ENCODE measurements at places on chromosomes 2 and 18.

- DNase-seq, result no peak
These were observed 148.2 kb downstream of the RND3 start for GRCh38 chr2:150339282-150339681.

DNA sequence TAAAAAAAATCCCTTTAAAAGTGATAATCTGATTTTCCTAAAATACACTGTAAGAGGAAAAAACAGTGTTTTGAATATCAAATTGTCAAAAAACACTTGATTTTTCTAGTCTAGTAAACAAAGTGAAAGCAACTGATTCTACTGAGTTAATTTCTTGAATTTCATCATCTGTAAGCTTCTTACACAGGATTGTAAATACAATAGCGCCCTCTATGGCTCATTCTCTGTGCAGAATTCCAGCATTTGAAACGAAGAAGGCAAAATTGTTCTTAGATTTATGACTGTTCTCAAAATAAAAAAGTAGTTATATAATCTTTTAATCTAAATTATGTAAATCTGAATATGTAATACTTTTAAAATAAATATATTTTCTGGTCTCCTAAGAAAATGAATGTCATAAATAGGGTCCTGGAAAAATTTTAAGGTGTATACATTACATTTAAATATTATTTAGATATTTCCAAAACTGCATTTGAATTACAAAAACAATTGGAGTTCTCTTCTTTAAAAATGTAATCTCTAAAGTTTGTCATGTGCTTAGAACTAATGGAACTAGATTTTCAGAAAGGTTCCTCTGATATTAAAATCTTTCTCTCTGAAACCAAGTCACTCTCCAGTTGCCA lies 176.9 kb upstream of the MC4R start:
- DNase-seq, result no peak

DNA sequence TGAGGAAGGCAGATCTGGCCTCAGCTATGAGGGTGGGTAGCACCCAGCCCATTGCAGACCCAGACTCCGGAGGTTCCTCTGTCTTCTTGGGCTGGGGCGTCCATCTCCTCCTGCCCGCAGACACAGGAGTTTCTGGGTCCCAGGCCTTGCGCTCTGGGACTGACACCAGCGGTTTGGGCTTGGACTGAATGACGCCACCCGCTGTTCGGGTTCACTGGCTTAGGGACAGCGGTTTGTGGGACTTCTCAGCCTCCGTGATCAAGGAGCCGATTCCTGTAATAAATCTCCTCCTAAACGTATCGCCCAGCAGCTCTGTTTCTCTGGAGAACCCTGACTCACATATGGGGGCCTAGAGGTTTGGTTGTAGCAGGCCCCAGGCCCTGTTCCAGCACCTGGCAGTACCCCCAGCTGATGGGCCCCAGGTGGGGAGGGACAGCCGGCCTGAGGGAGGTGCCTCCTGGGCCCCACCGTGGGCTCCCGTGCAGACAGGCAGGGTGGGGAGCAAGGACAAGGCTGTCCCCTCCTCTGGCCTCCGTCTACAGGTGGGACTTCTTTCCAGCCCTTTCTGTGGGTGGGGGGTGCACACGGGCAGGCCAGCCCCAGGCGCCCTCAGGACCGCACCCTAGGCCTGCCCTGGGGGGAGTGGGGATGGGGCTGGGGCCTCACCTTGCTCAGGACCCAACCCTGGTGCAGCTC lies 4.5 kb upstream of the AQP12A start:
- no peak for DNase-seq

DNA sequence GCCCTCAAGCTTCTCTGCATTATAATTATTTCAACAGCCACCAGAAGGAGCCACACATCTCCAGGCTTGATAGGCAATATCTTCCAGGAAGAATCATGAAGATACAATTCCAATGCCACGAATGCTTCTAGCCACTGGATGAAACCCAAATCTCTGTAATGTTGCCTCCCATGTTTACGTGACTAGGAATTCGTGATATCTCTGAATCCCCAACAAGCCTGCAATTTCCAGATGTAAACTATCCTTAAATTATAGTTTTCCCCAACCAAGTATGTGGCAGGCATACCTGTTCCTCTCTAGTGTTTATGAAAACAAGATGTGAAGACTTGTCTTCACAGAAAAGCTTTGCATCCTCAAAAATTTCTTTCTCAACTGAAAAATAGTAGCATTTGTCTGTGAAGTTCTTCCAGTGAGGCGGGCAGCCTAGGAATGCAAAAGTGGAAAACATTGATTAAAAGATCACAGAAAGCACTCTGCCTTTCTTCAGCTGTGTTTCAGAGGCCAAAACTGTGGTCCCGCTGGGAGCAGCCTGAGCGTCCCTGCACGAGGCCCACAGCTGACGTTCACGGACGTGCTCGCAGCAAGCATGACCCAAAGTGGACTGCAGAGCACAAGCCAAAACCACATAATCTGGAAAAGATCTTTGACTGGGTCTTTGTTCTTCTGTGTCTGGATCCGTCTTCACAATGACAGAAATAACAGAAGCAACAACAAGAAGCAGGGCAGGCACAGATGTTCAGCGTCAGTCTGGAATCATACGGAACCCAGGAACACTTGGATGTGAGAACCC lies 65.1 kb upstream of the THOC1 start:
- no peak for DNase-seq

GRCh38 chr2:237254369-237254861 lies 159.5 kb downstream of the COL6A3 start:
- no peak for DNase-seq

DNA sequence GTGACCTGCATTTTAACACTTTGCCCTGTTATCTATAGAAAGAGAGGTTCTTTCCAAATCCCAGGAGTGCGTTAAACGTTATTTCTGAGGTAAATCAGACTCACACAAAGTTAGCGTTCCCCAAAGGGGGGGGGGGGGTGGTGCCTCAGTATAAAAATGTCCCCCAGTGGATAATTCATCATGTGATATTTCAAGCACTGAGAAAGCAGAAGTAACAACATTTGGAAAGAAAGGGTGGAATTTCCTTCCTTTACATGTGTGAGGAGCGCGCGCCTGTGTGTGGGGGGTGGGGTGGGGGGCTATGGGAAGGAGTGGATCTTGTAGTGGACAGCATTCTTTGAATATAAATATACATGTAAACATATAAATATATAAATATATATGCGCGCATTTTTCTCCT lies 630.9 kb downstream of the NYAP2 start:
- no peak for DNase-seq
